ENCODE measurements at places on chromosomes 1 and 21.

DNA sequence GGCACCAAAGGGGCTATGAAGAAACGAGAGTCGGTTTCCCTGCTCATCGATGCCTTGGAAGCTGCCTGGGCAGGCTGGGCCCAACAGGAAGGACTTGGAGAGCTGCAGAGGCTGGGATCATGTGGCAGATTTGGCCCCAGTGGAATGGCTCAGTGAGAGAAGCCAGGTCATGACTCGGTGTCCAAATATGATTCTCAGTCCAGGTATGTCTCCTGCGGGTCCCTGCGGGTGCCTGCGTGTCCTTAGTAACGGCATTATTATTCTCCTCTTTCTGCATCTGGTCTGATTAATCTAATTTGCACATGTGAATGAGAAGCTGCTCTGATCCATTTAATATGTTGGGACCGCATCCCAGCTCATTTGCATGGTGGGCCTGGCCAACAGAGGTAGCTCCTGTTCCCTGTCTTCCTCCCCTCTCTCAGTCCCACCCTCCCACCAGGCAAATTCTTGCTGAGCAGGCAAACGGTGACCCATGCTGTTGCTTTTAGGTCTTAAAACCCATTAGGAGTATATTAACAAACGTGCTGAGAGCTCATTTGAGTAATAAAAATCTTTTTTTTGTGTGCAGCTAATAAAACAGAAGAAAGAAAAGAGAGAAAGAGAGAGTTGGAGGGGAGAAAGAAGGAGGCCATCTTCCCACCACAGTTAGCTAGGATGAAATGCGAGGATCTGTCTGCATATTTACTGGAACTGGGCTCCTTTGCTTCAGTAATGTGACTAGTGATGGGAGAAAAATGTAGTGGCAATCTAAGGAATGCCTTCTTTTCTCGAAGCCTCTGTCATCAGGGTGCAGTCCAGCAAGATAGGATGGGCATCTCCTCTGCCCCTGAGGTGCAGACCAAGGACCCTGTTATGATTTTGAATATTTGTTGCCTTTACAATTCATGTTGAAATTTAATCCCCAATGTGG, 133.5 kb downstream of the HMGB4 start:
- DNase-seq: no peak

- no peak for DNase-seq
Measured at GRCh38 chr1:24319312-24319863, at the start of gene GRHL3. Gene GRHL3 (plus strand): TSS chr1:24319357. CDS start chr1:24319552, 195 bp downstream.

GRCh38 chr1:22849770-22850169, 122.9 kb downstream of the LACTBL1 start:
- DNase-seq: no peak

GRCh38 chr1:7145947-7146346, 360.7 kb downstream of the CAMTA1 start:
- no peak for DNase-seq

DNA sequence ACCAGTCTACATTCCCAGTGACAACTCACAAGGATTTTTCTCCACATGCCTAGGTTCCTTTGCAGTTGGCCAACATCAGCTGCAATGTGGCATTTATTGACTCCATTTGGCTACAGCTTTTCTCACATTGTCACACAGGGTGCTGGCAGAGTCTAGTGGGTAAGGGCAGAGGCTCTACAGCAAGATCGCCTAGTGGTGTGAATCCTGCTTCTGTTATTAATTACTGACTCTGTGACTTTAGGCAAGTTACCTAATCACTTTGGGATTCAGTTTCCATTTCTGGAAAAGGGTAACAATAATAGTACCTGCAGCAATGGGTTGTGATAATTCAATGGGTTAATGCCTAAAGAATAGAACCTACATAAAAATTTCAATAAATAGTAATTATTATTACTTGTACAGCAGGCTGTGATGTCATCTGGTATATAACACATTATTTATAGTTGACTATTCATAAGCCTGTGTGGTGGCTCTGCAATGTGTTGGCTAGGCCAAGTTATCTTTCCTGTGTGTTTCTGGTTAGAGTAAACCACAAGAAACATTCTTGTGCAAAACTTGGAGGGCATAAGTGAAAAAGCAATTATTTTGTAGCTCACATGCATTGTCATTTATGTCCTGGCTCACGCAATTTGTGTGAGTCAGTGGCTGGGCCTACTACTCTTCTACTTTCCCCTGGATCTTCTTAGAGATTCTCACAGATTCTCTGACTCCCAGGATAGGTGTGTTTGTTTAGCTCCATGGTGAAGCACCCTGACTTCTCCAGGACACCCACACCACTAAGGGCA, 59.5 kb downstream of the PTGS2 start:
- no peak for DNase-seq

DNA sequence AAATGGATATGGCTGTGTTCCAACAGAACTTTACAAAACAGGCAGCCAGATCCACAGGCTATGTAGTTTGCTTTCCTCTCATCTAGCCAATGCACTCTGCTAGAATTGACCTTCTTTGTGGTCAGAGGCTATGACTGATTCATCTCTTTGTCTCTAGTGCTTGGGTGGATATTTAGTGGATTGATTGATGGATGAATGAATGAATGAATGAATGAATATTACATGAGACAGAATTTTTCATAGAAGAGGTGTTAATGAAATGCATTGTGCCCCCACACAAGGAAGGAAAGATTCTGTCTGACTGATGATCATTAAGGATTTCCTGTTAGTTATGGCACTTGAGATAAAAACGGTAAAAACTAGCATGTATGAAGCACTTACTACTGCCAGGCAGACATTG, 50.5 kb upstream of the ZYG11A start:
- no peak for DNase-seq

- DNase-seq: no peak
Measured at GRCh38 chr1:11925938-11926292, 312 bp downstream of the KIAA2013 start.

GRCh38 chr1:8311068-8311718, 6.7 kb upstream of the SLC45A1 start:
- no peak for DNase-seq

- no peak for DNase-seq
Measured at GRCh38 chr1:237834461-237834860, 56.3 kb downstream of the ZP4 start.

GRCh38 chr1:180926164-180926981, 13.7 kb downstream of the KIAA1614 start:
- DNase-seq: no peak

DNA sequence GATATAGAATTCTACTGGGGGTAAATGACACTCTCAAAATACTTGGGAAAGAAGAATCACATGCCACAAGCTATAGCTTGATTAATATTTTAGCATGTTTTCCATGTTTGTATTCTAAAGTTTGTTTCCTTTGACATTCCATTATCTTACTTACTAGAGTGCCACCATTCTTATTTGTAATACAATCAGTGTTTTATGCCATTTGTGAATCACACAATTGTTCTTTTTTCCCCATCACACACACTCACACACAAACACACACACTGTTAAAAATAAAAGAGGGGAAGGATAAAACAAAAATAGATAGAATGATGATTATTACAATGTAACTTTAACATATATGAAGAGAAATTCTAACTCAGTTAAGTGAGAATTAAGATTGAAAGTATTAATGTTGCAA, 16.0 kb upstream of the TEKT2 start:
- DNase-seq: no peak

DNA sequence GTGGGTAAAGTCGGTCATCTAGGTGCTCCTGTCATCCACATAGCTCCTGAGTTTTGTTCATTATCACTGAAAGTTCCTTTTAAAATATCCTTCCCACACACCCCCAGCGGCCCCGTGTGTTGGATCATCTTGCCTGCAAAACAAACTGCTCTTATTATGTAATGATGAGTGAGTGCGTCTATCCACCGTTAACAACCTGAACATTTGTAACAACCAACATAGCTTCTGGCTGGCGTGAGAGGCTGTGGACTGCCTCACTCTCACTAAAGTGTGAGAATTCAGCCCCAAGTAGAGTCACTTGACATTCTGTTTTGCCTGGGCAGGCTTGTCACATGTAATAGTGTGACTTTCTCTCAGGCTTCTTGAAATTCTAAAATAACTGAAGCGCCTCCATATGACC, 14.5 kb upstream of the KCNA2 start:
- DNase-seq: no peak

GRCh38 chr1:87986130-87986866, 657.6 kb downstream of the LMO4 start:
- no peak for DNase-seq

GRCh38 chr1:248618878-248619277, 16.0 kb downstream of the OR2T11 start:
- peak; percentile 13 for DNase-seq

GRCh38 chr1:202159534-202160371, 649 bp downstream of the PTPN7 start:
- DNase-seq: no peak

DNA sequence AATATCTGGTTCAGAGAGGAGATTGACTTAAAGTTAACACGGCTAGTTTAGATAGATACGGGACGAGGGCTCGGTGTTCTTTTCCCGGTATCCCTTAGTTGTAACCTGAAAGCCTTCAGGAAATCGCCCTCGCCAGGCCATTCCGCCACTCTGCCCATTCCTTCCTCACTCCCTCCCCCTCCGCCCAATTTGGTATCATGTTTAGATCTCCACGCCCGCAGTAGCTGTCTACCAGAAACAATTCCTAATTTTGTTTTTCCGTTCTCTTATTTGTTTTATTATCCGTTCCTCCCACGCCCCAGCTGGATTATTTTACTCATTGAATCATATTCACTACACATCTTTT, 685 bp upstream of the VAMP4 start:
- no peak for DNase-seq

- no peak for DNase-seq
Measured at GRCh38 chr1:233015965-233016364, 65.6 kb downstream of the NTPCR start.

DNA sequence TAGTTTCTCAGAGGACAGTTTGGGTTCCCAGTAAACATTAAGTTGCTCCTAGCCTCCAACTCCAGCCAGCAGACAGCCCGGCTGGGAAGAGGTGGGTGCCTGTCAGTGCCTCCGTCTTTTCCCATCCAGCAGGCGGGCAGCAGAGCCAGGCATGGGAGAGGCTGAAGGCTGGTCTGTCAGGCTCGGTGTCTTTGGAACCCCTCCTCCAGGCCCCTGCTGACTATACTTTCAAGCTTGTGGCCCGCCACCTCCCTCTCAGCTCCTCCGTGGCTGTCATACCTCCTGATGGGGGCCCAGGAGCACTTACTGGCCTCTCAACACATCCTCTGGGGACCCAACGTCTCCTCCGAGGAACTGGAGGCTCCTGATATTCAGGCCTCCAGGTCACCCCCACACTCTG, 140.9 kb downstream of the ACTL8 start:
- DNase-seq: no peak

- DNase-seq: no peak
Measured at GRCh38 chr1:101025283-101025656, 314 bp downstream of the DPH5 start.

DNA sequence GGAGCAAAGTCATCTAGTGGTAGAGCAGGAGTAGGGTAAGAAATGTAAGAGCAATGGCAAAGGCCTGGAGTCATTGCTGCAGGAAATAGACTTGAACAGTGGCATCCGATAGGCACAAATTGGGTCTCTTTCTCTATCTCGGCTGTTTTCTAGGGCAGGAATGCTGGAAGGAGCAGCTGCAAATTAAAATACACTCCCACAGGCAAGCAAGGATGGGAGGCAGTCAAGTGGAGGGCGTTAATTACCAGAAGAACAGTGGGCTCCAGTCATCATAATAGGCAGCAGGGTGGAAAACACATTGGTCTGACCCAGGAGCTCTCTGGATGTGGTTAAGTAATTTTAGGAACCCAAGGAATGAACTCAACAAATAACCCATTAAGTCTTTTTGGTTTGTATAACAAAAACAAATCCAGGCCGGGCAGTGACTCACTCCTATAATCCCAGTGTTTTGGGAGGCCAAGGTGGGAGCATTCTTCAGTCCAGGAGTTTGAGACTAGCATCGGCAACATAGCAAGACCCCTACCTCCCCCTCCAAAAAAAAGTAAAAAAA, 7.8 kb upstream of the TDRD5 start:
- no peak for DNase-seq

DNA sequence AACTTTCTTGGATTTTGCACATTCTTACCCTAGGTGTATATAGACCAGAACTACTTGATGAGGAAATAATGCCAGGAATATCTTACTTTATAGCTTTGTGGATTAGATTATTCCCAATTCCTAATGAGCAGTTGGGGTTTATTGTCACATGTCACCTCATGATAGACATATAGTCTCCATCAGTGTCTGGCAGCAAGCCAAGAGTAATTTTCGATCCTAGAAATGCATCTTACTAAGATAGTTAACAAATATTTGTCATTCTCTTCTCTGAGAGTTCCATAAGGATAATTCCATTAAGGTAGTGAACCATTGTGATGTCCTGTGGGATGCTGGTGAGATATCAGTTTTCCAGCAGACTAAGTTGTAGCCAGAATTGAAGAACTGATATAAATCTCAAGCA, 1282.9 kb upstream of the B3GALT2 start:
- no peak for DNase-seq

GRCh38 chr21:28459193-28459592, 533.5 kb downstream of the LTN1 start:
- no peak for DNase-seq

- peak; percentile 28 for DNase-seq
Measured at GRCh38 chr21:42609811-42610210, 43.6 kb upstream of the PDE9A start.

GRCh38 chr21:45297329-45297728, 9.6 kb upstream of the POFUT2 start:
- DNase-seq: no peak

GRCh38 chr1:8965121-8965820, 19.6 kb downstream of the CA6 start:
- no peak for DNase-seq

DNA sequence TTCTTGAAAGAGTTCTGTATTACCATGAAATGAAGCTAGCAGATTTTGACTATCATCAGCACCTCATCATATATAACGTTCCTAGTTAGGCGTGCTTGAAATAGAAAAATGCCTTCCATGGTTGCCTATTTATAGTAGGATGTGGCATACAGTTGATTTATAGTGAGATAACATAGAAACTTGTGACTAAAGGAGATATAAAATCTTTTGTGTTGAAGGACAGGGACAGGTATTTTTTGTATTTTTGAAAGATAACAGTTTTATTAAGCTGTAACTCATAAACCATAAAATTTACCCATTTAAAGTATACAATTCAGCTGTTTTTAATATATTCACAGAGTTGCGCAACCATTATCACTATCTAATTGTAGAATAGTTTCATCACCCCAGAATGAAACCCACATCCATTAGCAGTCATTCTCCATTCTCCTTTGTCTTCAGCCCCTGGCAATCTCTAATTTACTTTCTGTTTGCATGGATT, 19.3 kb downstream of the SPEN start:
- no peak for DNase-seq

GRCh38 chr1:226223786-226224244, 351 bp downstream of the MIXL1 start:
- no peak for DNase-seq
